ENCODE measurements at places on chromosomes 5 and 9. TPM values are rescaled to one million over a fixed set of nuclear protein-coding genes. Genes with fewer than 3 reads are reported as not detected.

- DNase-seq, result no peak
Measured at GRCh38 chr9:5953743-5954707, 61.4 kb downstream of the RANBP6 start.

EFNA5 gene
- total RNA-seq, result 2.2 TPM

GRCh38 chr9:107375001-107375400 lies 91.9 kb downstream of the RAD23B start:
- DNase-seq, result no peak

GRCh38 chr9:19133549-19134345 lies 6.5 kb upstream of the PLIN2 start:
- no peak for DNase-seq

IER5L gene
- total RNA-seq, result 86.1 TPM

DNA sequence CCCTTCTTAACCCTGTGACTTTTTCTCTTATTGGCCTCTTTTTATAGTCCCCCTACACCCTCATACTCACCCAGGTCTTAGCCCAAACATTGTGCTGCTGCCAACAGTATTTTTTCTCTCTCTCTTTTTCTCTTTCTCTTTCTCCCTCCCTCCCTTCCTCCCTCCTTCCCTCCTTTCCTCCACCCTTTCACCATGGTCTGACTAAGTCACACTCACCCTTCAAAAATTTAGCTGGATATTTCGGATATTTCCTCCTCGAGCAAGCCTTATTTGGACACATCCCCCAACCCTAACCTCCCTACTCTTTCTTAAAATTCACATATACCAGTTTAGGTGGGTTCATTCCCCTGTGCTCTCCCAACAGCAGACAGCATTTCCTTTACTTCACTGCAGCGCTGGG lies 64.7 kb downstream of the FGF1 start:
- DNase-seq, result no peak

PFN3 gene
- total RNA-seq, result not detected

DNA sequence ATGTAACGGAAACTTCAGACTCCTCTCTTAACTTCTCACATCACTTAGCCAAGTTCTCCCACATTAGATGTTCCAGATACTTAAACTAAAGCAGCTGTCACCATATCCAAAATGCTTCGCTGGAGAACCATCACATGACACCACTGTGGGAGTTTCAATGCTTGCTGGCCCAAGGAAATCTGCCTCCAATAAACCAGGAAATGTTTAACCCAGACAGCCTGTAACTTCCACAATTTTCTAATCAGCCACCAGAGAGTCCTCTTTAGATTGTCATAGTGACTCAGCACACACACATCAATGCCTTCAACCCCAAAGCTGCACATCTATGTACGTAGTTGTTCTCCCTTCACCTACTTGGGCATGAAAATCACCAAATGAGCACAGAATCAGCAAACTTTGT lies 118.7 kb downstream of the LPAR1 start:
- DNase-seq, result no peak

DOK3 gene
- 0.32 TPM for total RNA-seq

ACTBL2 gene
- total RNA-seq, result not detected

DNA sequence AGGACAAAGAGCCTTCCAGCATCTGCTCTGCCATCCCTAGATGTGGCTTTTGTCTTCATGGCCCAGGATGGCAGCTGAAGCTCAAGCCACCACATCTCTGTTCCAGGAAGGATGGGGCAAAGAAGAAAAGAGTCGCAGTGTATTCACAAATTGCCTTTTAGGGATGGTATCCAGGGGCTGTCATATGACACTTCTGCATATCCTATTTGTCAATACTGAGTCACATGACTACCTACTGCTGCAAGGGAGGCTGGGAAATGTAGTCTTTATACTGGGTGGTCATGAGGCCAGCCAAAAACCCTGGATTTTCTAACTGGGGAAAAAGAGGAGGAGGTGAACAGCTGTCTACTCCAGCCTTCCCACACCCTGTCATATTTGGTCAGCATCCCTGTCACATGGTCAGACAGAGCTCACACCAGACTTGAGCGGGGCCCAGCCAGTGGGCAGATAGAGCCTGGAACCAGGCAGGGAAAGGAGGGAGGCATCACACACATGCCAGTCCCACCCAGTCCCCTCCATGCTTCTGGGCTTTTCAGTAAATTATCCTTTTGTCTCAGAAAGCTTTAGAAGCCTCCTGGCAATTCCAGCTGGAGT lies 52.0 kb downstream of the OLFM1 start:
- DNase-seq, result no peak

MAMDC2 gene
- total RNA-seq, result 3.4 TPM

DNA sequence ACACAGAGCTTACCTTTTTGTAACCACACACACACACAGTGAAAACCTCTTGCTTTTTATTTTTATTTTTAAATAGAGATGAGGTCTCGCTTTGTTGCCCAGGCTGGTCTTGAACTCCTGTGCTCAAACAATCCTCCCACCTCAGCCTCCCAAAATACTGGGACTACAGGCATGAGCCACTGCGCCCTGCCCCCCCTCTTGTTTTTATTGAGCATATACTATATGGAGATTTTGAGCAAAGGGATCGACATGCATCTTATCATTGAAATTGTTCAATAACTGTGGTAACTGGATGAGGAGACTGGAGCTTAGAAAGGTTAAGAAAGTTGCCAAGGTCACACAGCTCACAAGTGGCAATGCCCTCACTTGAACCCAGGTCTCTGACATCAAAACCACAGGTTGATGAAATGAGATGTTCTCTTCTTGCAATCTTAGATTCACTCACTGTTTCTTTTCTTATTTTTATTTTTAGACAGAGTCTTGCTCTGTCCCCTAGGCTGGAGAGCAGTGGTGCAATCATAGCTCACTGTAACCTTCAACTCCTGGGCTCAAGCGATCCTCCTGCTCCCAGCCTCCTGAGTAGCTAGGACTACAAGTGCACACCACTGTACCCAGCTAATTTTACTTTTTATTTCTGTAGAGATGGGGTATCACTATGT lies 26.8 kb upstream of the STXBP1 start:
- DNase-seq, result no peak

All from ascending aorta (tissue), 2 donors.